ENCODE measurements at places on chromosomes 16 and 17.

GRCh38 chr16:84548971-84549844 lies 44.7 kb upstream of the MEAK7 start:
- DNase-seq = peak; percentile 62

DNA sequence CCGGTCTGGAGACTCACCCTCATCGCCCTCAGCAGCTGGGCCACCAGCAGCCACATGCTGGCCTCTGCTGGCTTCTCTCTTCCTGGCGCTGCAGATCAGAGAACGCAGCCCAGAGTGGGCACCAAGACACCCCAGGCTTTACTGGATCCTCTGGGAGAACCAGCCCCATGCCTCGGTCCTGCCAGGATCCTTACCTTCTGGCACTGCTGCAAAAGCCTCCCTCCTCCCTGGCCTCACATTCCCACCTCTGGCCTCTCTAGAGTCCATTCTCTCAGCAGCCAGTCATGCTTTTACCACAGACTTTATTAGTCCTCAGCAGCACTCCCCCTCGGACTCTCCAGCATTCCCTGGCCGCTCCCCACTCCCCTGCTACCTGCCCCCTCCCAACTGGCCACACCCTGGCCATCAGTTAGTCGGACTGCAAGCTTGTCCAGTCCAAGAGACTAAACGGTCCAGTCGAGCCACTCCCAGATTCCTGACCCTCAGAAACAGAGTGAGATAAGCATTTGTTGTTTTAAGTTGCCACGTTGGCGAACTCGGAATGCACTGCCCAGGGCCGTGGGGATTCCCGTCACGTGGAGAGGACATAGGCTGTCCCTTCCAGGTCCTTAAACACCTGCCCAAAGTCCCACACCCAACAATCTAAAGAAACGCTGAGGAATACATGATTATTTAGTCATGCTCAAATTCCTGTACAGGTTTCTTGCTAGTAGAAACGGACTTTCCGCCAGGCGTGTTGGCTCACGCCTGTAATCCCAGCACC lies 5.9 kb upstream of the SPG7 start:
- DNase-seq = no peak

- DNase-seq = peak; percentile 59
These were observed at the start of gene ACSM3 for GRCh38 chr16:20763461-20764232. Gene ACSM3 (plus strand): TSS chr16:20764014. CDS start chr16:20770035, 6,021 bp downstream.

DNA sequence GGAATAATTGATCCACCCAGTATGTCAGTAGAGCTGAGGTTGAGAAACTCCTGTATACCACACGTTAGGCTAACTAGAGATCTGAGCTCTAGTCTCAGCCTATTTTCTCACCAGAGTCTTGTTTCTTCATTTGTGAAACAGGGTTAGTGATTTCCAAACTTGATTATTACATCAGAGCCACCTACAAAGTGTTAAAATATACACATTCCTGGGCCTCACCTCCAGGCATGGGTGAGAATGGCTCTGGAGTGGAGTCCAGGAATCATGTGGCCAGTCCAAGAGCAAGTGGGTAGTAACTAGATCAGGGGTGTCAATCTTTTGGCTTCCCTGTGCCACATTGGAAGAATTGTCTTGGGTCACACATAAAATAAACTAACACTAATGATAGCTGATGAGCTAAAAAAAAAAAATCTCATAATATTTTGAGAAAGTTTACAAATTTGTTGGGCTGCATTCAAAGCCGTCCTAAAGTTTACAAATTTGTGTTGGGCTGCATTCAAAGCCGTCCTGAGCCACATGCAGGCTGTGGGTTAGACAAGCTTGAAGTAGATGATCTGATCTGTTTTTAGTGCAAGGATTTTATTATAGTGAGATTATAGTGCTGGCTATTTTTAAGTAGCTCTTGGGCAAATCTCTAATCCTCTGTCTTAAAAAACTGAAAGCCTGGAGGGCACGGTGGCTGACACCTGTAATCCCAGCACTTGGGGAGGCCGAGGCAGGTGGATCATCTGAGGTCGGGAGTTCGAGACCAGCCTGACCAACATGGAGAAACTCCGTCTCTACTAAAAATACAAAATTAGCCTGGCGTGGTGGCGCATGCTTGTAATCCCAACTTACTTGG lies 20.4 kb downstream of the PRCD start:
- DNase-seq = no peak

GRCh38 chr16:91484-91883 lies 13.5 kb downstream of the MPG start:
- DNase-seq = no peak

DNA sequence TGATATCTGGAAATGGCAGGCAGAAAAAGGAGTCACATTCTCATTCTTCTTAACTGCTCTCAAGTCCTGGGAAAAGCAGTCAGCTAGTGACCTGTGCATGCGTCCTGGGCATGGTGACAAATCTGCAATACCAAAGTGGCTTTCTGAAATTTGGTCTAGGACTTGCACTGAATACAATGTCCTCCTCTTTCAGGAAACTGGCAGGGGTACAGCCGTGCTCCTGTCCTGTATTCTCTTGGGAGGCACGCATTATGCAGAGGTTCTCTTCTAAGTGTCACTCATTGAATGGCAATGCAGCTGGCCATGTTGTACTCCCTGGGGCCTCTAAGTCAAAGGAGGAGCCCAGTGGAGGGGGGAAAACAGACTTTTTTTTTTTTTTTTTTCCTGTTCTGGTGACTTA lies 10.6 kb downstream of the PHF12 start:
- DNase-seq = no peak

GRCh38 chr17:61499632-61500031 lies 47.4 kb downstream of the TBX4 start:
- no peak for DNase-seq

DNA sequence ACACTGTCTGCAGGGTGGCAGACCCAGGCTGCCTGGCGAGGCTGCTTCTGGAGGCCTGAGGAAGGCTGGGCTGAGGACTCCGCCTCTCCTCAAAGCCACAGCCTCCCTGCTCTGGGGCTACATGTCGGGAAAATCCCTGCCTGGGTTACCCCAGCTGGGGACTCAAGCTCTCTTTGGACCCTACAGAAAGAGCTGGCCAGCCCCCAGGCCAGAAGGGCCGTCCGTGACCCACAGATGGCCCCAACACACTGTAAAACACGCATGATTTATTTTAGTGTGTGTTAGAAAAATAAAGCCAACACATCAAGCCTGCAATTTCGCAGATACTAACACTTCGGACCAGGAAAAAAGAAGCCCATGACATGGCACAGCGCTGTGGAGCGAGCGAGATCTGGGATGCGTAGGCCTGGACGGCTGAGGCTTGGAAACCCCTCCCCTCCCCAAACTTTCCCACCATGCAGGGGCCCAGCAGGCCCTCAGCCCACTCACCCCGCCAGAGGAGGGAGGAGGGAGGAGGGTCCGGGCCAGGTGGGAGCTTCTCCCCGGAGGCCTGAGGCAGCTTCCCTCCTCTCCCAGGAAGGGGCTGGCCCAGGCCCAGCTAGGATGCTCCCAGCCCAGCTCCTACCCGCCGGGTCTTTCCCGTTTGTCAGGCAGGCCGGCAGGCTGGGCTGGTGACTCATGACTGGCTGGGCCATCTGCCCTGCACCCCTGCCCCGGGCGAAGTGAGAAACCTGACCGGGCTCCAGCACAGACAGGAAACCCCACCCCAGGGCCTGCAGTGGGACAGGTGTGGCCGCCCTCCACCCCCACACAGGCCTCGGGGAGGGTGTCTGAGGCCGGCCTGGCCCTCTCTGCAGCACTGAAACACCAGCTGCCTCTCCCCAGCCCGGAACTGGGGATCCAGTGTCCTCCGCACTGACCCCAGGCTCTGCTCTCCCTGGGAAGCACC lies 34.1 kb upstream of the SLC38A10 start:
- no peak for DNase-seq

- no peak for DNase-seq
These were observed 1.7 kb upstream of the CBX4 start for GRCh38 chr17:79840989-79841286.

DNA sequence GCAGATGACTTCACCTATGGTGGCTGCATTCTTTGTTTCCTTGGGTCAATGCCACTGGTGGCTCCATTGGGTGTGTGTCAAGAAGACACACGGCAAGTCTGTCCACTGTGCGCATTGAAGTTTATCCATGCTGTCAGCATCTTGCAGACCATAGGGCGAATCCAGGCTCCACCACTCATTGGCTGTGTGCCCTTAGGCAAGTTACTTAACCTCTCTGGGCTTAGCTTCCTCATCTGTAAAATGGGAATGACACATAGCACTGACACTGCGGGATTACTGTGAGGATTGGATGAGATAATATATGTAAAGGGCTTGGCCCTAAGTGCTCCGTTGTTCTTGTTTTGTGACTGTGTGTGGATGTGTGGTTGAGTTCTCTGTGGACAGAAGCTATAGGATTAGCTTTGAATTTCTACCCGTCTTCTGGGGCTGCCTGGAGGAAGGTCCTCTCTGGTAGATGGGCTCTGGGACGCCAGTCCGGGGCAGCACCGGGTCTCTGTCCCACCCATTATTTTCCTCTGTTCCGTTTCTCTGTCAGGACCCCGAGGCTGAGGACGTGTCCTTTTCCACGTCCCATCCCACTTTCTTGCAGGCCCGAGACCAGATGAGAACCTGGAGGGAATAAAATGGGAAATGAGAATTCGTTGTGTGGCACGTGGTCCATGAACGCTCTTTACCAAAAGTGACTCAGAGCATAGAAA lies 178.4 kb downstream of the IRF8 start:
- DNase-seq = no peak

DNA sequence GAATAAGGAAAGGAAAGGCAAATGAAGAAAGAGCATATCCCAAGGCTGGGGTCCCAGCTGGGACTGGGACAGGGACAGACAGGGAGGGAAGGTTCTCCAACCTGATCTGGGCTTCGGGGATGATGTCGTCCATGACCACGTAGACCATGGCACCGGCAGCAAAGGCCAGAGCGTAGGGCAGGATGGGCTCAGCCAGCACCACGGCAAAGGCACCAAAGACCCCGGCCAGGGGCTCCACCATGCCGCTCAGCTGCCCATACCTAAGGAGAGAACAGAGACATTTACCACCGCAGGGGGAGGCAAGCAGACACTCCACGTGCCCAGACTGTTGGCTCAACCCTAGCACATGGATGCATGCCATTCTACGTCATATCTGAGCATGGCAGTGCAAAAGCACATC lies 443.8 kb downstream of the SLC39A11 start:
- DNase-seq = no peak

GRCh38 chr17:45282683-45283644 lies 21.1 kb upstream of the SPATA32 start:
- no peak for DNase-seq

GRCh38 chr17:62093188-62094155 lies 28.4 kb upstream of the MED13 start:
- DNase-seq = no peak

DNA sequence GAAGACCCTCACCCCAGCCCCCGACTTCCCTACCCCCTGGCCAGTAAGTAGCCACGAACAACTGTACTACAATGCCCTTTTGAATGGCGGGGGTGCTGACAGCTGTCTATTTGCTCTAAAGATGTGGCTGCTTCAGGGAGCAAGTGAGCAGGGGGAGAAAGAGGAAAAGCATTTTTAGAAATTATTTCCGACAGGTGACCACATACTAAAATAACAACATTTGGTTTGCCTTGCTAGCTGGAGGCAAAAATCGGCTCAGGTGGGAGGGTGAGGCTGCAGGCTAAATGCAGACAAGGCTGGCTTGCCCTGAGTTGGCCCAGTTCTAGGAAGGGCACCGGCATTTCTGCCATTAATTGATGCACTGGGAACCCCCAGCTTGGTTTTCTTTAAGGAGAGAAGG lies 188.5 kb downstream of the XYLT1 start:
- no peak for DNase-seq

GRCh38 chr17:83079352-83079747 lies at the start of gene METRNL:
Gene METRNL (plus strand): TSS chr17:83079609. CDS start chr17:83079816, 207 bp downstream.
- peak; percentile 73 for DNase-seq

GRCh38 chr17:5785338-5785737 lies 201.0 kb upstream of the NLRP1 start:
- no peak for DNase-seq

GRCh38 chr16:3065742-3066439 lies 451 bp downstream of the IL32 start:
- peak; percentile 45 for DNase-seq

- no peak for DNase-seq
These were observed 8.5 kb downstream of the NR1D1 start for GRCh38 chr17:40091691-40092397.

- no peak for DNase-seq
These were observed 656 bp upstream of the KCTD13 start for GRCh38 chr16:29926711-29927052.

- no peak for DNase-seq
These were observed 4.3 kb upstream of the SYNGR2 start for GRCh38 chr17:78163881-78164747.

GRCh38 chr17:83148317-83149028 lies 69.1 kb downstream of the METRNL start:
- DNase-seq = no peak

DNA sequence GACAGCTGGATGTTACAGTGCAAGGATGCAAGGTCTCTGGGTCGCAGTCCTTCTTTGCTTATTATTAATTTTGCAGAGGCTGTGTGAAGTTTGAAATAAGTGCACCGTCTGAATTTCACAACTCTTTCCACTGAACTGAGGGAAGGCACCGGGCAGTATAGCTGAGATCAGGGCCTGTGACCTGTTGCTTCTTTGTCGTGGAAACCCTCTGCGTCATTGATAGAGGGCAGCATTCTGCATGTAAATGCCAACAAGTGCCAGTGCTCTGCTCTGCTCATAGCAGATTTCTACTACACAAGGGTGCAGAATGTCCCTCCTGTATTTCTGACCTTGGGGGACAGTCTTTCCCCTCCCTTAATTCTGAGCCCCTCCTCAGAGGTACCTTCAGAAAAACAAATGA lies 26.0 kb downstream of the CD300LF start:
- no peak for DNase-seq

GRCh38 chr17:32739722-32740121 lies 137.2 kb downstream of the MYO1D start:
- DNase-seq = no peak

- no peak for DNase-seq
These were observed 6.9 kb upstream of the UTP6 start for GRCh38 chr17:31908386-31908785.

DNA sequence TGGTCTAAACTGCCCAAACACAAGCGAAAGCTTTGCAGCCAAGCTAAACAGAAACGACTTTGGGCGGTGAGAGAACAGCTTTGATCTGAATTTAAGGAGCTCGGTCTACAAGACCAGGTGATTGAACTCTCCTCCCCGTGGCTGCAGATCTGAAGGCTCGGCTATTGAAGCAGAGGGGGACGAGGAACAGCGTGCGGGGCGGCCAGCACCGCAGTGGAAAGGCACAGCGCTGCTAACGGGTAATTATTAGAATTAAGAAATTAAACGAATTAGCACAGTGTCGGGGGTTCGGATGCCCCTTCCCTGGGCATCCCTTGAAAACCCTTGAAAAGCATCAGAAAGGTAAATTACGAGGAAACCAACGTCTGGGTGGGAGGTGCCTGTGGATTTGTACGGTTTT lies 431 bp downstream of the TEKT3 start:
- no peak for DNase-seq

Measured in activated naive CD8-positive, alpha-beta T cell treated with anti-CD3 and anti-CD28 coated beads, Interleukin-2, amount 50 U/mL, for 24 hours (primary cell).